ENCODE measurements at places on chromosomes 3 and 15.

DNA sequence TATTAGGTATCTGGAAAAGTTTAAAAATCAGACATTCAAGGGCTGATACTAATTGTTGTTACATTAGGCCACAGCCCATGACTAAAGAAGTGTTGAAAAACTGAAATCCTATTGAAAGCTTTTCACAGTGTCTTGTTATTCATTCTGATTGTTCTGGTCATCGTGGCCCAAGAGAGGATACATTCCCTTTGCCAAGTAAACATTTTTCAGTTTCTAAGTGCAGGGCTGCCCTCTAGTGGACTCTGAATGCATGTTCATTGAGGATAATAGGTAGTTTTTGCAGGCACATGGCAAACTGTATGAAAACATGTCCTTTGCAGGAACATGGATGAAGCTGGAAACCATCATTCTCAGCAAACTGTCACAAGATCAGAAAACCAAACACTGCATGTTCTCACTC is 181.1 kb downstream of the MYRIP start:
- peak; percentile 4 for DNase-seq

- DNase-seq = no peak
Measured at GRCh38 chr3:9209777-9210176, 39.7 kb downstream of the SRGAP3 start.

DNA sequence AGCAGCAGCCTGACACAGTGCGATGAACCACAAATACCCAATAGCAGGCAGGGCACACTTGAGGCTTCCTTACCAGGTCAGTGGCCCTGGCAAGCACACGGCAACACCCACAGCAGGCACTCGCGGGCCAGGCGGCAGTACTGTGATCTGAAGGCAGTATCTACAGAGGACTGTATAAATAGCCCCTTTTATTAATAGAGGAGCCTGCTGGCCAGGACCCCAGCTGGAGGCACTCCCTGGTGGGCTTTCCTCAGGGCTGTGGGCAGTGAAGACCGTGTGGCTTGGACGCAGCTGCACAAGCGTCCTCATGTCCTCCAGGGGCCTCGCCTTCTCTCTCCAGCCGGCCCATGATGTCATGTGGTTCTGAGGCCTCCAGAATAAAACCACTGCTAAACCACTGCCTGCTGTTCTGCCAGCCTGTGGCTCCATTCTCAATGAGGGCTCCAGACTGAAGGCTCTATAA is 44.1 kb downstream of the LRIG1 start:
- DNase-seq = no peak

DNA sequence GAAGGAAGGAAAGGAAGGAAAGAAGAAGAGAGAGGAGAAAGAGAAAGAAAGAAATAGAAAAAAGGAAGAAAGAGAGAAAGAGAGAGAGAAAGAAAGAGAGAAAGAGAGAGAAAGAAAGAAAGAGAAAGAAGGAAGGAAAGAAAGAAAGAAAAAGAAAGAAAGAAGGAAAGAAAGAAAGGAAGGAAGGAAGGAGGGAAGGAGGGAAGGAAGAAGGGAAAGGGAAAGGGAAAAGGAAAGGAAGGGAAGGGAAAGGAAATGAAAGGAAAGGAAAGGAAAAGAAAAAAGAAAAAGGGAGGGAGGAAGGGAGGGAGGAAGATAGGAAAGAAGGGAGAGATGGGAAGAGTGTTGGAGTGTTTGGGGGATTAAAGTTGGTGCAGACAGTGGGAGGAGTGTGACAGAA is 450.1 kb downstream of the GBE1 start:
- DNase-seq = no peak

GRCh38 chr15:61736790-61737189 is 323.5 kb downstream of the VPS13C start:
- DNase-seq = peak; percentile 20

DNA sequence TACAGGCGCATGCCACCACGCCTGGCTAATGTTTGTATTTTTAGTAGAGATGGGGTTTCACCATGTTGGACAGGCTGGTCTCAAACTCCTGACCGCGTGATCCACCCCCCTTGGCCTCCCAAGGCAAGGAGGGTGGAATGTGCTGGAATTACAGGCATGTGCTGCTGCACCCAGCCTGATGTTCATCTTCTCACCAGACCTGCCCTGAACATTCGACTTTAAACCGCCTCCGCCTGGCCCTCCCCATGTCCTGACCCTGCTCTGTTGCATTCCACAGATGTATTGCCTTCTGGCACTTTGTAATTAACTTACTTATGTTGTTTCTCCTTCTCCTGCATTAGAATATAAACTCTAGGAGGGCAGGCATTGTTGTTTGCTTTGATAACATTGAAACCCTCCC is 102.1 kb downstream of the LINGO1 start:
- DNase-seq = no peak

GRCh38 chr15:65323071-65323511 is 18.6 kb downstream of the RNU5B-1 start:
- no peak for DNase-seq
